ENCODE measurements at places on chromosomes 2 and 18.
A peak's percentile ranks its signal among the peaks of the same experiment; 100 is the strongest.

GRCh38 chr18:33578518-33579348 lies 714 bp downstream of the ASXL3 start:
- no peak for DNase-seq

DNA sequence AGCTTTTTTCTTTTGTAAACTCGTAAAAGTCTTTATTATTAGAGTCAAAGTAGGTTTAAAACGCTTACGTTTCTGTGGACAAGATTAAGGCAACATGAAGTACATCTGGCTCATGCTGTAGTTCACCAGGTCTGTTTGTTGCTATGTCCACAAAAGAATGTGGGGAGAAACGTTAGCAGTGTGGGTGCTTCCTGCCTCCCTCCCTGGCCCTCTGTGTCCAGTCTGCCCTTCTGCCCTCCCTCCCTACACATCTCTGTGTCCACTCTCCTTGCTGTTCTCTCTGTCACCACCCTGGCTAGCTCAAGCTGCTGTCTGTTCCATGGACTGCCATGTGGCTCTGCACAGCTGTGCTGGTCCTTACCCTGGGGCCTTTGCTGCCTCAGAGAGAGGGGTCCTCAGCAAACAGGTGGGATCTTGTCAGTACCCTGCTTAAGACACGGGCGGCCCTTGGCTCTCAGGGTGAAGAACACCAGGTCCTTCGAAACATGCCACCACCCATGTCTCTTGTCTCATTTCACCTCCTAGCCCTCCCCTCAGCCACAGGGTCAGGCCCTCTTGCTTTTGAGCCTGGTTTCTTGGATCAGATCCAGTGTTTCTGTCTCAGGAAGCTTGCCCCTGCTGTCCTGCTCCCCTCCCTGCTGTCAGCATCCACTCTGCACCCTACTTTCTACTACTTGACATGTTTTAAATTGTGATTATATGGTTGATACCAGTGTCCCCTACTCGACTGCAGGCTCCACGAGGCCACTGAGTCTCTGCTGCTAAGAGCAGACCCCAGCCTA lies 79.2 kb downstream of the LIMS1 start:
- DNase-seq, result no peak

DNA sequence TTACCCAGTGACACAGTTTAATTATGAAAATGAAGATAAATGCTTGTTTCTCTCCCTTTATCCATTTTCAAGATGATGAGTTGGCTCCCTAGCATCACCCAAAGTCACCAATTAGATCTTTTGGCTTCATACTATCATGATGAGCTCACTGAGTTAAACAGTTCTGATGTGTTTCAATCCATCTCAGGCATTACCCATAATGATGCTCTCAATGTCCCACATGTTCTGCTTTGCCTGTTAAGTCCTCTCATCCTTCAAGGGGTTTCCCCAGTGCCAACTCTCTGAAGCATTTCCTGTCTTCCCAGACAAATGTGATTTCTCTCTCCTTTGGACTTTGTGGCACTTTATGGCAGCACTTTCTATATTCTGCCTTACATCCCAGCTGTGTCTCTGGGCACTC lies 92.6 kb downstream of the EPB41L3 start:
- no peak for DNase-seq

DNA sequence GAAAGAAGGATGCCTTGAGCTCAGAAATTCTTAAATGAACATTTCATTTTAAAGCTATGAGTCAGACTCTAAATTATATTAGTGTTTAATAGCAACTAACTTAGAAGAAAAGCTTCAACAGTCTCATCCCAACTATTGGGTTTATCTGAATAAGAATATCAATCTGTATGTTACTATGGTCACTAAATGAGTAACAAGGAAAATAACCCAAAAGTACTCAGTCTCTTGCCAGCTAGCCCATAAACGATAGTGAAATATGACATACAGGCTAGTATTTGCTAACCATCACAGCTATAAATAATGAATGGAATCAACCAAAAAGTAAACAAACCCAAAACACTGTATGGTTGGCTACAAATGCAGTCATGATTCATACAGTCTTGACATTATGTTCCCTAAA lies 174.9 kb downstream of the RAB3GAP1 start:
- no peak for DNase-seq

- no peak for DNase-seq
Observed at GRCh38 chr2:28463893-28464292, 32.0 kb upstream of the PLB1 start.

GRCh38 chr18:41338341-41338740 lies 616.7 kb upstream of the PIK3C3 start:
- no peak for DNase-seq

DNA sequence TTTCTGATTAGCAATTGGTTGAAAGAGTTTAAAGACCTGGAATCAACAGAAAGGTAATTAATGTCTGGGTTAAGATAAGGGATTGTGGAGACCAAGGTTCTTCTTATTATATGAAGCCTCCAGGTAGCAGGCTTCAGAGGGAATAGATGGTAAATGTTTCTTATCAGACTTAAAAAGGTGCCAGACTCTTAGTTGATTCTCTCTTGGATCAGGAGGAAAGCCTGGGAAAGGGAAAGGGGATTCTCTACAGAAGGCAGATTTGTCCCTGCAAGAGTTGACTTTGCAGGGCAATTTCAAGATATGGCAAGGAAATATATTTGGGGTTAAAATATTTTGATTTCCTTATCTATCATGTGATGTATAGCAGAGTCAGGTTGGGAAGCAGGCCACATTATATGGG lies 153.1 kb upstream of the ARL4C start:
- DNase-seq, result no peak

GRCh38 chr2:96762529-96763311 lies 2.0 kb downstream of the CNNM4 start:
- no peak for DNase-seq

- DNase-seq, result no peak
Observed at GRCh38 chr2:27010139-27010538, 22.6 kb upstream of the TMEM214 start.

- no peak for DNase-seq
Observed at GRCh38 chr2:11234309-11234708, 79.0 kb downstream of the SLC66A3 start.

DNA sequence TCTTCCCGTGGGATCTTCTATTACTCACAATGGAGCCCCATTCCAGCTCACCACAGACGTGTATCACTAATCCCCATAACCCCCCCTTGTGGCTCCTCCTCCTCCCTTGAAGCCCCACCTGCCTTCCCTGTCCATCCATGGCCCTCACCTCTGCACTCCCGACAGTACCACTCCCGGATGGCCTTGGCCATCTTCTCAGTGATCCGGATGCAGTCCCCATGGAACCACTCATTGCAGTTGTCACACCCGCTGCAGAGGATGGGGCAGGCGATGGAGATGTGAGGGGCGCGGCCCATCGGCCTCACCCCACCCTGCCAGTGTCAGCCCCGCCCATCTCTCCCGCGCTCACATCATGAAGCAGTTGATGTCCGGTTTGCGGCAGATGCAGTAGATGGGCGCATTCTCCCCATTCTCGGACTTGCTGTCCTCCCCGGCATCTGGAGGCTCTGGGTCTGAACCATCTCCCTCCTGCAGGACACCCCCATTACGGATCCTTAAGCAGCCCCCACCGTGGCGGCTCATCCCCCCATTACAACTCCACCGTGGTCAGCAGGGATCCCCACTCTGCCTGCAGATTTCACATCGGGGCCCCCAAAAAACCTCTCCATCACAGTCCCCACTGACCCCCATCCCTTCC lies 983 bp downstream of the CXXC1 start:
- no peak for DNase-seq

GRCh38 chr2:220277445-220277975 lies 650.1 kb downstream of the SLC4A3 start:
- DNase-seq, result no peak

- no peak for DNase-seq
Observed at GRCh38 chr2:143290221-143290620, 161.0 kb downstream of the ARHGAP15 start.

DNA sequence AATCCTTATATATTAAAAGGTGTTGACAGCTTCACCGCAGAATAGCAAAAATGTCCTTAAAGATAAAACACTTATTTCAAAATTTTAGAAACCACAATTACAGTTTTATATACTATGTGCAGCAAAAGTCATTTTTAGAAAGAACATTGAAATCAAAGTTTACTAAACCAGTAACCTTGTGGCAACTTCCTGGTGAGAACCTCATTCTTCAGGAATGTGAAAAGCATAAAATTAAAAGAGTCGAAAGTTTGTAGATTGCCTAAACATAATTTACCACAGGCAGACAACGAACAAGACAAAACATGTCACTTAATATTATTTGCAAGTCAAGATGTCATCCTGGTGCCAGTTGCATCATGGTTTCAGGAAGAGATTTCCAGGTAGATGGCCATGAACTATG lies 108.3 kb upstream of the NRP2 start:
- no peak for DNase-seq

GRCh38 chr2:85132834-85133637 lies at the start of gene TCF7L1:
Gene TCF7L1 (plus strand): TSS chr2:85133392. CDS start chr2:85133685, 293 bp downstream.
- peak; percentile 53 for DNase-seq

DNA sequence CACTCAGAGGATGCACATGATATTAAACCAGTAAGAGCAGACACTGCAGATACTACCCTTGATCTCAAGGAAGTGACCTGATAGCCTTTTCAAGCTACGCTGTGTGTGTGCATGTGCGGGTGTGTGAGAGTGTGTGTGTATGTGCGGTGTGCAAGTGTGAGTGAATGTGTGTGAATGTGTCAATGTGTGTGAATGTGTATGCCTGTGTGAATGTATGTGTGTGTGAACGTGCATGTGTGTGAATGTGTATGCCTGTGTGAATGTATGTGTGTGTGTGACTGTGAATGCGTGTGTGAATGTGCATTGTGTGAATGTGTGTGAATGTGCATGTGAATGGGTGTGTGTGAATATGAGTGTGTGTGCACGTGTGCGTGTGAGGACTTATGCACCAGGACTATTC lies 53.8 kb downstream of the KCNG2 start:
- DNase-seq, result no peak

GRCh38 chr2:8454797-8455196 lies 227.1 kb upstream of the ID2 start:
- DNase-seq, result no peak

GRCh38 chr18:13611142-13611600 lies 115.2 kb downstream of the FAM210A start:
- no peak for DNase-seq

- DNase-seq, result no peak
Observed at GRCh38 chr2:102489646-102490045, 16.6 kb downstream of the SLC9A4 start.

- no peak for DNase-seq
Observed at GRCh38 chr2:154489266-154489858, 209.1 kb upstream of the KCNJ3 start.

DNA sequence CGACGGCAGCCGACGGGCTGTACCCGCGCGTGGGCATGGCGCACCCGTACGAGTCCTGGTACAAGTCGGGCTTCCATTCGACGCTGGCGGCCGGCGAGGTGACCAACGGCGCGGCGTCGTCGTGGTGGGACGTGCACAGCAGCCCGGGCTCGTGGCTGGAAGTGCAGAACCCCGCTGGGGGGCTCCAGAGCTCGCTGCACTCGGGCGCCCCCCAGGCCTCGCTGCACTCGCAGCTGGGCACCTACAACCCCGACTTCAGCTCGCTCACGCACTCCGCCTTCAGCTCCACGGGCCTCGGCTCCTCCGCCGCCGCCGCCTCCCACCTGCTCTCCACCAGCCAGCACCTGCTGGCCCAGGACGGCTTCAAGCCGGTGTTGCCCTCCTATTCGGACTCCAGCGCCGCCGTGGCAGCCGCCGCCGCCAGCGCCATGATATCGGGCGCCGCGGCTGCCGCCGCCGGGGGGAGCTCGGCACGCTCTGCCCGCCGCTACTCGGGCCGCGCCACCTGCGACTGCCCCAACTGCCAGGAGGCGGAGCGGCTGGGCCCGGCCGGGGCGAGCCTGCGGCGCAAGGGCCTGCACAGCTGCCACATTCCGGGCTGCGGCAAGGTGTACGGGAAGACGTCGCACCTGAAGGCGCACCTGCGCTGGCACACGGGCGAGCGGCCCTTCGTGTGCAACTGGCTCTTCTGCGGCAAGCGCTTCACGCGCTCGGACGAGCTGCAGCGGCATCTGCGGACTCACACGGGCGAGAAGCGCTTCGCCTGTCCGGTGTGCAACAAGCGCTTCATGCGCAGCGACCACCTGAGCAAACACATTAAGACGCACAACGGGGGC lies 2.0 kb downstream of the SP9 start:
- DNase-seq, result no peak

DNA sequence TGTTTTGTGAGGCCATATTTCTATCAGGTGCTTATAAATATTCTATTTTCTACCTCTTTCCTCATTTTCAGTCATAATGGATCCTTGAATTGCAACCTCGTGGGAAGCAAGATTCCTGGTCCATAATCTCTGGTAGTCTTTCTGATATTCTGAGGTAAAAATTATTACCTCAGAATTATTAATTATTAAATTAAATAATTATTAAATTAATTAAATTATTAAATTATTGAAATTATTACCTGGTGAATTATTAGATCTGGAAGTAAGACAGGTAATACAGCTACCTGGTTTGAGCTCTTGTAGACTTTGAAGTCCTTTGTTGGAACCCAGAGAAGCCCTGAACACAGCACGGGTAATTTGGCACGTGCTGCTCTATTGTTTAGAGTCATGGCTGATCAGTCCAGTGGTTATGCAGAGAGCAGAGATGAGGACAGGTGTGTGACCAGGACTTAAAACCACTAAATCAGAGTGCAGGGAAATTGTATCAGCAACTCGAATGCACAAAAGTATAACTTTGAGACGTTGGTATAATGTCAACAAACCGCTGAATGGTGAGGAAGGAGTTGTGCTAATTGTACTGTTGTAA lies 46.8 kb upstream of the PTPRM start:
- no peak for DNase-seq

DNA sequence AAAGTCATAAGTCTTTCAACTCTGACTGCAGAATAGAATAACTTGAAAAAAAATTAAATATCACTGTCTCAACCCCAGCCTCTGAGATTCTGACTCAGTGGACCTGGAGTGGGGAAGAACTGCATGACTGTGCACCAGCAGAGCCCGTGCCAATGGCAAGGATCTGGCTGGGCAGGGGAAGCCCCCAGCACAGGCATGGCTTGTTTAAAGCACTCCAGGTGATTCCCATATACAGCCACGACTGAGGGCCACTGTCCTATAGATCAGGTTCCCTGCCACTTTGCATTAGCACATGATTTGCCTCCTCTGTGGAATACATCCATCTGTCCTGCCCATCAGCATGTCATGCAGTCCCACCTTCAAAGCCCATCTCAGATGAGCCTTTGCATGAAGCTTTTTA lies 45.9 kb upstream of the NCK2 start:
- no peak for DNase-seq

- no peak for DNase-seq
Observed at GRCh38 chr2:24708537-24709152, 84.5 kb downstream of the PTRHD1 start.

DNA sequence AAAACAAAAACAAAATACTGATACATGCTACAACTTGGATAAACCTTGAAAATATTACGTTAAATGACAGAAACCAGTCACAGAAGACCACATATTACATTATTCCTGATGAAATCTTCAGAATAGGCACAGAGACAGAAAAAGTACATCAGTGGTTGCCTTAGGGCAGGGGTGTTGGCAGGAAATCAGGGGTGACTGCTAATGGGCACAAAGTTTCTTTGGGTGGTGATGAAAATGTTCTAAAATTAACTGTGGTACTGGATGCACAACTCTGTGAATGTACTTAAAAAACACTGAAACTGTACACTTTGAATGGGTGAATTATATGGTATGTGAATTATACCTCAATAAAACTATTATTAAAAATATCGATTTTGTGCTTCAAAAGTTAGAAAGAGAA lies 16.6 kb downstream of the NCKAP1 start:
- DNase-seq, result no peak

Measured in omental fat pad (tissue), 4 donors.